ENCODE measurements at places on chromosomes 16 and 17.

- DNase-seq = no peak
Measured at GRCh38 chr17:20948984-20949777, 93.6 kb downstream of the USP22 start.

GRCh38 chr17:34161690-34162089 is 93.4 kb upstream of the CCL2 start:
- DNase-seq = no peak

DNA sequence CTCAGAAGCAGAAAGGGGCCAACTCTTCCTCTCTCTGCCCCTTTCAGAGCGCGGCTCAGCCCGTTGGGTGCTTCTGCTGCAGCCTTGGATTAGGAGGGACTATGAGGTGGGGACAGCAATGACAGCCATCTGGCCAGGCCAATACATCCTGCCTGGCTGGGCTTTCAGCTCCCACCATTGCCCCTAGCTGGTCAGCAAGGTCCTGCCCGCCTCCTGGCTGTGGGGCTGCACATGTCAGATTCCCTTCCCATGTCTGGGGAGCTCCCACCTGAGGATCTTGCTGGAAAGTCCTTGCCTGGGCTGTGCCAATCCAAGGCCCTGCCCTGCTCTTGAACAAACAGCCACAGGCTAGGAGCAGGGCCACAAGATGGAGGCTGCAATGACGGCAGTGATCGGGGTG is 8.3 kb downstream of the TRIM65 start:
- no peak for DNase-seq

DNA sequence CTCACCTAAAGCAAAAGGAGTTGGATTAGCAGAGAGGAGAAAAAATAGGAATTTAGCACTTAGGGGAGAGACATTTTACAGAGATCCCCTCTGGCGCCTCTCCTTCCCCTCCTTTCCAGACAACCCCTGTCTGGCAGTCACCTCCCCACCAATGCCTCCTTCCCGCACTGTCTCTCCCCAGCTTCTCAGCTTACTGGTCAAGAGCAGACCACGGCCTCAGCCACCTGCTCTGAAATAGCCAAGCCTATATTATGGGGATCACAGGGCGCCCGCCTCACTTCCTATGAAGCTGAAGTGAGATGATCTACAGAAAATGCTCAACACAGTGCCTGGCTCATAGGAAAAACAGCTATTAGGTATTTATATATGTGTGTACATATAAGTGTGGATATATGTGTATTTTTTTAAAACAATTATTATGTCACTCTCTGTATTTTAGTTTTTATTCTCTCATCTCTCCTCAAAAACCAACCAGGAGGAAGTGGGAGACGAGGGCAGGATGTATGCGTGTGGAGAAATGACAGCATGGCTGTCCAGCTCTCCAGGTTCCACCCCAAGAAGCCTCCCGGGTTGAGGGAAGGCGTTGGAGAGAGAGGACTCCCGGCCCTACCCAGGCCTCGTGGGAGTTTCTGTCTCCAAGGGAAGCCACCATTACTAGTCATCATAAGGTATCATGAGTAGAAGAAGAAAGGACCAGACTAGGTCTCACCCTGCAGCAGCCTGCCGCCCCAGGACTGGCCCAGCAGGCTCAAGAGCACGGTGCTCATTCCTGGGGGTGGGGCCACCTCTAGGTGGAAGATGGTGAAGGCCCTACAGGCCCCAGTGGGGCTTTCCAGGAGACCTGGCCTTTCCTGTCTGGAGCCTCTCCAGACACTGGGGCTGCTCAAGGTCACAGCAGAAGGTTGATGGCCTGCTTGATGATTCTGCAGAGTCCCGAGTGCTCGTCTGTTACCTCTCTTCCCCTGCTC is 27.2 kb downstream of the MAP3K14 start:
- no peak for DNase-seq

GRCh38 chr16:49750341-49751000 is 105.4 kb downstream of the ZNF423 start:
- no peak for DNase-seq

GRCh38 chr17:10458701-10459100 is 10.7 kb downstream of the MYH4 start:
- no peak for DNase-seq

- no peak for DNase-seq
Measured at GRCh38 chr16:47477679-47478078, 16.5 kb downstream of the PHKB start.

- DNase-seq = no peak
Measured at GRCh38 chr16:35734728-35735402, 2275.5 kb downstream of the TP53TG3F start.

DNA sequence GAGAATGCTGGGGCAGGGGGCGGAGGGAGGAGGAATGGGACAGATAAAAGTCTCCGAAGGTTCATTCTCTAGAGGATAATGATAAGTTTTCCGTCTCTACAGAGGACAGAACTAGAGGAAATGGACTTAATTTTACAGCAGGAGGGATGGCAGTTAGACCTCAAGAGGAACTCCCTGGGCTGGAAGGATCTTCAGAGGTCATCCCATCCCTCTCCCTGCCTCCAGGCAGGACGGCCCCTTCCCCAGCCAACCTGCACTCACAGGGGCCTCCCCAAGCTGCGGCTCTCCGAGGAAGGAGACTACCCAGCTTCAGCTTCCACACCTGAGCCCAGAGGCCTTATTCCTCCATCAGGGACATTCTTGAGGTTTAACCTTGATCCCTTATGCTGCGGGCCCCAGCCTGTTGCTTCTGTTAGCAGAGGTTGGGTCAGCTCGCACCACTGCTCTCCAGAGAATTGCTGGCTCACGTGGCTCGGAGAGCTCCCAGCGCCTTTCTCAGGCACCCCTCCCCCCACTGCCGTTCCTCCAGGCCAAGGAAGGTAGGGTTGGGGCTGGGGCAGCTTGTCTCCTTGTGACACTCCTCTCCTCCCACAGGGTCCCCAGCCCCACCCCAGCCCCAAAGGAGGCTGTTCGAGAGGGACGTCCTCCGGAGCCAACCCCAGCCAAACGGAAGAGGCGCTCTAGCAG is 8.5 kb downstream of the ELOB start:
- no peak for DNase-seq

DNA sequence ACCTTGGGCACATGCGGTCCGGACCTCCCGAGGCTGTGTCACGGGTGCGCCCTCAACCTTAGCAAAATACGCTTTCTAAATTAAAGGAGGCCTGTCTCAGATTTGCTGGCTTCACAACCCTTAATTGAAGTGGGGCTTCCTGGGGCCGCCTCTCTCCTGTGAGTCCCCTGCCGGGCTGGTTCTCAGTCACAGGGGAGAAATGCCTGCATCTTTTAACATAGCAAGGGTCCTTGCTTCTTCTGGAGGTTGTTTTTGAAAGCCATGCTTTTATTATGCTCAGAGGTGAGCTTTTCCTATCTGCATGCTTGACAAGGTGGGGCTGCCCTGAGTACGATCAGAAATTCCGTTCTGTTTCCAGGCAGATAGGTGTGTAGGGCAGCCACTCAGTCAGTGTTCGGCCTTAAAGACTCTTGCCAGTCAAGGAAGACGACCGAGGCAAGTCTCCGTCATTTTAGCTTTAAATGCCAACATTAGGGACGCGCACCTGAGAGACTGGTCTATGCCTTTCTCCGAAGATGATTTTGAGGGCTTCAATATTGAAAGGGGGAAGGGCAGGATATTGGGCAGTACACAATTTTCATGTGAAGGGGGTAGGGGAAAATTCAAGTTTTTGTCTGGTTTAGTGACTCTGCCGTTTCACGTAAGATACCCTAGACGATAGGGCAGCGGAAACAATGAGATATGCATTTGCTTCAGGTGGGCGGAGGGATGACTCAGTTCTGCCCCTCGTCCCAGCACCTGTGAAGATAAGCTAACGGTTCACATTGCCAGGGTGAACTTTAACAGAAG is 5.5 kb upstream of the SLC7A5 start:
- DNase-seq = no peak

GRCh38 chr16:78326731-78327130 is 227.3 kb downstream of the WWOX start:
- no peak for DNase-seq

DNA sequence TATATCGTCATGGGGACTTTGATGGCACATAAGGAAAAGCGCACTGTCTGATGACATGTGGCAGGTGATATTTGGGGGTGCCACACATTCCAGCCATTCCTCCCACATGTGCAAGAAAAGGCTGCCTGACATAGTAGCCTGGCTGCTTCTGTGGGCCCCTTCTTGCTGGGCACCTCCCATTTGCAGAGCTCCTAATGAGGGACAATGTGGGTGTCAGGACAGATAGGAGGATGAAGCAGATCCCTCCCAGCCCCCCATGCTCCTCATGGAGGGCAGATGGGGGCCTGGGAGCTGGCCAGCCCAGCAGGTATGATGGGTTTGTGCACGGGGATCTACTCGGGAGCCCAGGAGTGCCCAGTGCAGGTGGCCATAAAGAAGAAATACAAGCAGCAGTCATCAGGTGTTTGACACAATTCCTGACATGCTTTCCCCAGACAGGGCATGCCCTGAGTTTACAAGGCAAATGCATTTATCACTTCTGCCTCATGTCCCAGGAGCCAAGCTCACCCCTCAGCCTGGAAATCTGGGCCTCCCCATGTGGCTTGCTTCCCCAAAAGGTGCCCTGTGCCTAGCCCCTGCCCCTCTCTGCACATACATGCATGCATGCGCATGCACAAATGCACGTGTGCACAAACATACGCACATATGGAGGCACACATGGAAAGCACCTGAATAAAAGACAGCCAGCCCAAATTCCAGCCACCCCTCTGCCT is 260.6 kb upstream of the RPL38 start:
- DNase-seq = no peak

- DNase-seq = no peak
Measured at GRCh38 chr16:49928176-49929041, 72.5 kb upstream of the ZNF423 start.

GRCh38 chr17:73179387-73179786 is 13.5 kb upstream of the COG1 start:
- no peak for DNase-seq

- no peak for DNase-seq
Measured at GRCh38 chr17:76267051-76267576, 2.0 kb downstream of the UBALD2 start.

GRCh38 chr16:17367036-17367435 is 103.7 kb downstream of the XYLT1 start:
- DNase-seq = no peak

DNA sequence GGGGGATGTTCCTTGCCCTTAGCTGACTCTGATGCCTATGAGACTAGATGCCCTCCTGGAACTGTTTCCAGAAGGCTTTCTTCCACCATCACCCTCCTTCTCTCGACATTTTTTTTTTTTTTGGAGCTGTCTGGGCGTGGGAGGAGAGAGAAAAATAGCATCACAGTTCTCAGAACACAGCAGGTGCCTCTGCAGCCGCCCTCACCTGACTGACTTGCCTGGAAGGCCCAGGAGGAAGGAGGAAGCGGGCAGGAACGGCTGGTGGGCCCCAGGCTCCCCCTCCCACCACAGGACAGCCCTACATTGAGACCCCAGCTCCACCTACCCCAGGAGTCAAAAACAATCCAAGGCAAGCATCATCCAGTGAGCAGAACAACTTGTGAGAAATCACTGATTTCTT is 20.3 kb upstream of the CACNG5 start:
- DNase-seq = no peak

- peak; percentile 15 for DNase-seq
Measured at GRCh38 chr16:26993963-26994362, 72.8 kb upstream of the C16orf82 start.

GRCh38 chr16:89482150-89482816 is 8.1 kb downstream of the ANKRD11 start:
- DNase-seq = no peak

DNA sequence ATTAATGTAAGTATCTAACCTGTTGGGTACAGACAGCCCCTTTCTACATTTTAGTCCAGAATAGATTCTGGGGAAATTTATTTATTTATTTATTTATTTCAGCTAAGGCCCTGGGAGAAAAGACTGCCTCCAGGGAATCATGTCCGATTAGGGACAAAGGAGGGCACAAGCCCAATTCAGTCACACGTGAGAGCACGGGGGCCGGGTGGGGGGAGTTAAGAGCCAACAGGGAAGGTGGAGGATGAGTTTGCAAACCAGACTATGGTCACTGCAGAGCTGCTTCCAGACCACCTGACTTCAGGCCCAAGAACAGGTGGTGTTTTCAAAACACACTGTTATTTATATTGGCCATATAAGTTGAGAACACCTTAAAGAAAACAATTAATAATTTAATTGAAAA is 1.6 kb upstream of the ZFHX3 start:
- DNase-seq = no peak

GRCh38 chr17:75834928-75835653 is 9.1 kb downstream of the UNC13D start:
- no peak for DNase-seq

DNA sequence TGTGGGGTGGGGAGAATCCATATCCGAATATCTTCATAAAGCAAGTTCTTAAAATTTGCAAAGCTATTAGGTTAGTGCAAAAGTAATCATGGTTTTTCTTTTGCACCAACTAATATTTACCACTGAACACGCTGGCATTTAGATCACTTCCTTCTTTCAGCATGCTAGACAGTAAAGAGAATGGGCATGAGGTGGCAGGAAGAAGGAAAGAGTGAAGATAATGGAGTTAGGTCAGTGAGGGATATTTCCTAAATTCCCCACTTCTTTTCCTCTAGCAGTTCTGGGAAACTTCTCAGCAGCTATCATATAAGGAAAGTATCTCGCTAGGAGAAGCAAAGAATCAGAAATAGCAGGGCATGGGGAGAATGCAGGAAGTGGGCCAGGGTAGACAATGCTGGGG is 39.0 kb downstream of the SLC6A4 start:
- no peak for DNase-seq

GRCh38 chr17:45628019-45628418 is 137.5 kb upstream of the PLEKHM1 start:
- no peak for DNase-seq

DNA sequence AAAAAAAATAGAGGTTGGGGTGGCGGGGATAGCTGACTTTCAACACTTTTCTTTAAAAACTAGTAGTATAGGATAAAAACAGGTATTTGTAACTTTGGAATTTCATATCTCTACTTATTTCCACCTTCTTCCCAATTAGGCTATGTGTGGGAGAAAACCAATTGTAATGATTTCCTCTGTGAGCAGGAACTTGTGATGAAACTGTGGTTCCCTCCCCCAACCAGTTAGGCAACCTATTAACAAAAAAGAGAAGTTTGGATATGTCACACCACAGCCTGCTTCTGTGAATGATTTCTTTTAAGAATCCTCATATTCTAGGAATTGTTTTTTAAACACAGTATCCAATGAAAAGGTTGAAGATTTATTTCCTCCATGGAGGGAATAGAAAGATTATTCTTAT is 1.9 kb downstream of the IGSF6 start:
- no peak for DNase-seq

DNA sequence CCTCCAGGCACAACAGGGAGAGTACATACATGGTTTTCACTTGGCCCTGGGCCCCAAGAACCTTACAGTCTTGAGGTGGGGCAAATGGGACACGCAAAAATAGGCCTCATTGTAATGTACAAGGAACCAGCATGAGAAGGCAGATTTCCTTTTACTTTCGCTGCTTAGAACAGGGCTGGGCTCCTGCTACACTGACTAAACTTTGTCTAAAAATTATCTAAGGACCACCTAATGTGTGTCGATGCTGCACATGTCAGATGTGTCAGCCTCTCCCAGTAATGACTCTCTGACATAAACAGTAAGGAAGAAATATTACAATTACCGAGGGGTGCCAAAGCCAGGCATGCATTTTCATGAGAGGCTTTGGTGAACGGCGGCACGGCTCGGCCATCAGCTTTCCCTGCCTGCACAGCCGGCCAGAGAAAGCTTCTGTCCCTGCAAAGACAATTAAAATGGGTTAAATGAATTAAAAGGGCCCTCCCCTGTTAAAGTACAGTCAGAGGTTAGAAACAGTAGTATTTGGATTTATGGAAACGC is 224.2 kb upstream of the IRX3 start:
- DNase-seq = no peak

GRCh38 chr16:82119405-82119804 is 50.6 kb downstream of the MPHOSPH6 start:
- no peak for DNase-seq

GRCh38 chr16:180101-180675 is at the start of gene HBQ1:
Gene HBQ1, plus strand, starts transcription at chr16:180459. Its CDS starts 28 bp downstream, at chr16:180487.
- no peak for DNase-seq
